ENCODE measurements at places on chromosomes 16 and 17.

- no peak for DNase-seq
These were observed 2.1 kb upstream of the BAIAP2 start for GRCh38 chr17:81032641-81033480.

DNA sequence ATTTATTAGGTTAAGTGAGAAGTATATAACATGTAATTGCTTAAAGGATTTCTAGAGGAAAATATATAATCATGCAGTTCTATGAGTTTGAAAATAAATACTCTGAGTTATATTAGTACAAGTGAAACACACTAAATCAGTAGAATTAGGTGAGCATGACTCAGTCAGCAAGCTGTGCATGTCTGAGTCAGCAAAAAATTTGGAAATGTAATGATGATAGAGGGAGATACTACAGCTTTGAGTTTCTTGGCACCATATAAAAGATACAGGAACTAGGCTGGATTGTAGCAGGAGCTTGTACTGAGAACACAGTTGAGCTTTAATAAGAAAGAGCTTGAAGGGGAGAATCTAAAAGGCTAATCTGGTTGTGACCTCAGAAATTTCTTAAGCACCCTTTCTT is 1224.6 kb downstream of the CDH8 start:
- no peak for DNase-seq

DNA sequence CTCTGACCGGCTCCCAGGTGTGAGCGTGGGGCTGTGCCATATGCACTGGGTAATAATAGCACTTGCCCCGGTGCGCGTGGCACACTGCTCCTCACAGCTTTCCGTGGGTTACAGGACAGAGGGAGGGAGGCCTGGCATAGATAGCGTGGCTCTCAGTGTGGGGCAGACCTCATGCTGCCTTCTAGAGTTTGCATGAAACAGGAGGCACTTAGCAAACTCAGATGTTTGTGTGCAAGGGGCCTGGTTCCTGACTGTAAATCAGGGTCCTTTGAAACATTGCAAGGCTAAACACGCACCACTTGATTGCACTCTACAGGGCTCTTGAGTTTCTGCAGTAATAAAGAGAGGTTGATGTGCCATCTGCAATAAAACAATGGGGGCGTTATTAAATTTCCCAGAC is 101.7 kb downstream of the RPTOR start:
- peak; percentile 12 for DNase-seq

DNA sequence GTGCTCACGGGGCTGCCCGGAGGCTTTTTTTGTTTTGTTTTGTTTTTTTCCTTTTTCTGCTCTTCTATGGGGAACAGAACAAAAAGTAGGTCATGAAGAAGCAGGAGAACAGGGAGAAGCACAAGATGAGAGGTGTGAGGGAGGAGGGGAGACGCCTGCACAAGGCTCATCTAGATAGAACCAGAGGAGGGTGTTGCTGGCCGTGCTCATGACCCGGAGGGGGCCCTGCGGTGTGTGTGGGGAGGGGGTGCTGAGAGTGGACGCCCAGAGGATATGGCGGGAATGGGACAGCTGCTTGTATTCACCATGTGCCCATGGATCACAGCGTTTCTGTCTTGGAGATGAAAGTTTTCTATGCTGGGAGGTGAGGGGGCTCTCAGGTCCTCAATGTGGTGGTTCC is 183.7 kb downstream of the FOXL1 start:
- no peak for DNase-seq

- peak; percentile 59 for DNase-seq
These were observed 2.2 kb upstream of the PLEKHH3 start for GRCh38 chr17:42678951-42679491.

GRCh38 chr16:30931068-30931650 is 7.8 kb downstream of the FBXL19 start:
- DNase-seq: no peak

Measured in stimulated activated CD8-positive, alpha-beta memory T cell treated with anti-CD3 and anti-CD28 coated beads, Interleukin-4, amount 100 ng/mL, for 48 hours (primary cell).